ENCODE measurements at places on chromosomes 11 and 22.

DNA sequence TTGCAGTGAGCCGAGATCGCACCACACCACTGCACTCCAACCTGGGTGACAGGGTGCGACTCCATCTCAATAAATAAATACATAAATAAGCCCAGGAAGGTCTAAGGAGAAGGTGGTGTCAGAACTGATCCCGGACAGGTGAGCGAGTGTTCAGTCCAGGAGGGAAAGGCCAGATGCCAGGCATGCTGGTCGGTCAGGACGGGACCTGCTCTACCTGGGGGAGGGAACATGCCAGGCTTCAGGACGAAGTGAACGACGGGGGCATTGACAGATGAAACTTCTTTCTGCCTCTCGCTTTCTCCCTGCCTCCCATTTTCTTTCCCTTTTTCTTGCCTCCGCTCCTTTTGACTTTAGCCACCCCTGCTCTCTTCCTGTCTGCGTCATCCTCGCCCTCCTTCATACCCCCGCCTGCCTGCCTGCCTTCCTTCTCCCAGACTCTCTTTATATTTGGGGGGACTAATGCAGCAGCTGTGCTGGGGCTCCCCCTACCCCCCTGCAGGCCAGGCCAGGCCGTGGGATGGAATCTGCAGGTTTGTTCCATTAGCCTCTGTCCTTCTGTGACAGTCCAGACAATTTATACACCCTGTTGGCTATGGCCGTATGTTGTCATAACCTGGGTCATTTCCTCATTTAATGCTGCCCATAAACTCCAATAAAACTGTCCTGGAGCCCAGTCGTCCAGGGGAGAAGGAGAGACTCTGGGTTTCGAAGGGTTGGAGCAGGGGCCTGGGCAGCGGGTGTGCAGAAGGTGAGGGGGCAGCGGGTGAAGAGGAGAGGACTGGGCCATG is 209.2 kb upstream of the TBCEL start:
- no peak for DNase-seq

- DNase-seq: no peak
Measured at GRCh38 chr22:44519886-44520285, 21.9 kb upstream of the RTL6 start.

GRCh38 chr11:82321206-82321605 is 412.5 kb downstream of the FAM181B start:
- no peak for DNase-seq

GRCh38 chr22:40325315-40325714 is 21.0 kb upstream of the ADSL start:
- no peak for DNase-seq

DNA sequence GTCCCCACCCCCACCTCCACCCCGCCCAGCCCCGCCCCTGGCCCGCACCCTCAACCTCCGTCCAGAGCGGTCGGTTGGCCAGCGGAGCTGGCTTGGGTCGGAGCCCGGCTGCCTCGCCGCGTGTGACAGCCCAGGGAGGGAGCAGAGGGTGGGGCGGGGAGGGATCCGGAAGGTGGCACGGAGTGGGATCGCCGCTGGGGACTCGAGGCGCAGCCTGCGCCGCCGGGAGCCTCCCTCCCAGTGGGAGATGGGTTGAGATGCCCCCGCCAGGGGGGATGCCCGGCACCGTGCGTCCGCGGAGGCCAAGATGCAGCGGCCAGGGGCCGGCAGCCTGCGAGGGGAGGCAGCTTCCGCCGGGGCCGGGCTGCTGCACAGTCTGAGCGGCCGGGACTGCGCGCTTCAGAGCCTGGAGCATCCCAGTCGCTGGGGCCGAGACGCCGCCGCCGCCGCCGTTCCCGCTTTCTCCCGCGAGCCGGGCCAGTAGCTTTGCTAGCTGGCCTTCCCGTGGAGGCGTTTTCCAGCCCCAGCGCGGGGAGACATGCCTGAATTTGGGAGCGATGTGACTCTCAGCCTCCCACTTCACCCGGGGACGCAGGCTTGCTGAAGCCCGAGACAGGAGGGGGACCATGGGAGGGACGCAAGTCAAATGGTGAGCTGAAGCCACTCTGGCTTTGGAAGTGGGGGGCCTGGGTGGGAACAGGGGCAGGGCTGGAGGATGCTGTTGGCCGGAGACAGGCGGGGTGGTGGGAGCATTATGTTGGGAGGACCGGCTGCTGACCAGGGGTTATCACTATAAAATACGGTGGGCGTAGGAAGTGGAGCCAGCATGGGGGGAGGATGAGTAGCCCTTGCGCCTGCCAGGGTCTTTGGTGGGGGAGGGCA is 40.2 kb downstream of the DIXDC1 start:
- no peak for DNase-seq

DNA sequence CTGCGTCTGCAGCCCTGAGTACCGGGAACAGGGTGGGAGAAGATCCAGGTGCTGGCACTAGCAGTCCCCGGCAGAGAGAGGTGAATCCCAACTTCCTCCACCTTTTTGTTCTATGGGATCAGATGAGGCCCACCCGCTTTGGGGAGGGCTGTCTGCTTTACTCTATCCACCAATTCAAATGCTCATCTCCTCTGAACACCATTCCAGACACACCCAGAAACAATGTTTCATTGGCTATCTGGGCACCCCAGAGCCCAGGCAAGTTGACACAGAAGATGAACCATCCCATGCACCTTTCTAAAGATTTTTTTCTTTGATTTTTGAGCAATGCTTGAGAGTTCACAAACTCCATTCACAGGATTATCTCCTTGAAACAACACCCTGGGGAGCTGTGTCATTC is 78.0 kb downstream of the PARVB start:
- DNase-seq: no peak

GRCh38 chr11:38163526-38163925 is 1565.5 kb upstream of the RAG2 start:
- no peak for DNase-seq

DNA sequence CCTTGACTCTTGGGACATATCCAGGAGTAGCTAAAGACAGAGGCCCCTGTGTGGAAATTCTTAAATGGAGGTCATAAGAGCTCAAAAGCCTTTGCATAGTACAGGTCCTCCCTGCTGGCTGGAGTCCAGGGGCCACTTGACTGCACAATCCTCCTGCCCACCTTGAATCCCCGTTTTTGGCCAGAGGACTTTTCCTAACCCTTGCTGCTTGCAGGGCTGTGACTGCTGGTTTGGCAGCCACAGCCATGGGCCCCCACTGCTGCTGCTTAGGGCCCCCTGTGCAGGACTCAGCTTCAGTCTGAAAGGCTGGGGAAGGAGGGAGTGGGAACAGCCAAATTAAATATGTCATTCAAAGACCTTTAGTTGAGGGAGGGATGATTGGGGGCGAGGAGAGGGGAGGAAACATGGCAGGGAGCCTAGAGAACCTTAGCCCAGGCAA is 33.4 kb downstream of the ARHGAP1 start:
- no peak for DNase-seq

DNA sequence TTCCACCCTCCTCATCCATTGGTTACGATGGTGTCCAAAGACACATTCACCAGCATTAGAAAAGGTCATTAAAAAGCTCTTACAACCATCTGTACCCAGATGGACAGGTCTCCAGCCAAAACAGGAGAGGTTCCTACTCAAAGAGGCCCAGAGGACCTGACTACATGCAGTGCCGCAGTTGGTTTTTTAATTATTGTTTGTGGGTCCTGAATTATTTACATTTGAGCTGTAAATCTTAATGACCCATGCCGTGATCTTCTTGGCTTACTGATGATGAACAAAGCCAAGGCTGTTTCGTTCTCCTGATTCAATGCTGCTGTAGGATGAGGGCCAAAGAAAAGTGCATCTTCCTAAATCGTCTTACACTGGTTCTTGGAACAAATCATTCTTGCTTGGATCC is 83.7 kb downstream of the CADM1 start:
- no peak for DNase-seq

- no peak for DNase-seq
Measured at GRCh38 chr11:70662691-70663098, 264.4 kb downstream of the CTTN start.

DNA sequence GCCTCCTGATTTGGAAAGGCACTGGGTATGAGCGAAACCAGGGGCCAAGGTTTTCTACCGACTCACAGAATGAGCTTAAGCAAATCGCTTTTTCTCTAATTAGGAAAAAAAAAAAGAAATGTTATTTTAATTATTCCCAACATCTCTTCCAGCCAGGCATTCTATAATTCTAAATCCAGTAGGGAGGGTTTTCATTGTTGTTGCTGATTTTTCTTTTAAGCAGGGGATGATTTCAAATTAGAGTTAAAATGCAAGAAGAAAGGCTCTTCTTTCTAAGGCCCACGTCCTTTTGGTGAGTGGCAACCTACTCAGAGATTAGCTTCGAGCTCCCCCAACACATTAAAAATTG is 8.9 kb downstream of the MYH9 start:
- DNase-seq: no peak

GRCh38 chr11:33761471-33761870 is 12.8 kb downstream of the FBXO3 start:
- no peak for DNase-seq

- DNase-seq: peak; percentile 53
Measured at GRCh38 chr22:45212306-45212709, 28.4 kb downstream of the KIAA0930 start.

All from skeletal muscle cell (primary cell).